ENCODE measurements at places on chromosomes 1 and 21.
A peak's percentile ranks its signal among the peaks of the same experiment; 100 is the strongest.

DNA sequence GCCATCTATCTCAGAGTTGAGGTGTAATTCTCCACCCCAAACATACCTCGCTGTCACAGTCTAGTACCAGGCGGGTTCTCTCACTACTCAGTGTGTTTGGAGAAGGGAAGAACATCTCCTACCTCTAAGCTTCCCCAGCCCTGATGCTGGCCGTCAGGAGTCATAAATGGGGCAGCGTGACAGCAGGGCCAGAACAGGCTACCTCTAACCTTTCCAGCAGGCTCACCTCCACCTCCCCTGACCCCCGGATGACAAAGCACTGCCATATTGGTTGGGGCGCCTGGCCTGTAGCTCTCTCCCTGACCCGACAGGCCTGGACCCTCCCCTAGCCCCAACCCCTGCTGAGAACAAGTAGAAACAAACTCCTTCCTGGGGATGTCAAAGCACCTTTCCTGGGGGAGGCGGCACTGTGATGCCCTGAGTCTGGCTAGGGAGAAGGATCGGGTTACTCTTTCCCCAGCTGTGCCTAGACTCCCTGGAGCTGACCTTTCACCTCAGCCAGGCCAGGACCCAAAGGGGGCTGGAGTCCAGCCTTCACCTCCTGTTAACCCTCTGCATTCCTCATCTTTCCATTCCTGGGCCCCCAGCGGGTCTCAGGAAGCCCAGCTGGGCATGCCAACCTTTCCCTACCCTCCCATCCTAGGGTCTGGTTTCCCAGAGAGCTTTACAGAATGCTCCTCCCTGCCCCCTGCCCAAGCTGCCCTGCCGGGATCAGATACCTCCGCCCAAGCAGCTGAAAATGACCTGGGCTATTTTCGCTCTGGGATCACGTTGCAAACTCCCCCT is 34.2 kb downstream of the AHDC1 start:
- peak; percentile 82 for DNase-seq

DNA sequence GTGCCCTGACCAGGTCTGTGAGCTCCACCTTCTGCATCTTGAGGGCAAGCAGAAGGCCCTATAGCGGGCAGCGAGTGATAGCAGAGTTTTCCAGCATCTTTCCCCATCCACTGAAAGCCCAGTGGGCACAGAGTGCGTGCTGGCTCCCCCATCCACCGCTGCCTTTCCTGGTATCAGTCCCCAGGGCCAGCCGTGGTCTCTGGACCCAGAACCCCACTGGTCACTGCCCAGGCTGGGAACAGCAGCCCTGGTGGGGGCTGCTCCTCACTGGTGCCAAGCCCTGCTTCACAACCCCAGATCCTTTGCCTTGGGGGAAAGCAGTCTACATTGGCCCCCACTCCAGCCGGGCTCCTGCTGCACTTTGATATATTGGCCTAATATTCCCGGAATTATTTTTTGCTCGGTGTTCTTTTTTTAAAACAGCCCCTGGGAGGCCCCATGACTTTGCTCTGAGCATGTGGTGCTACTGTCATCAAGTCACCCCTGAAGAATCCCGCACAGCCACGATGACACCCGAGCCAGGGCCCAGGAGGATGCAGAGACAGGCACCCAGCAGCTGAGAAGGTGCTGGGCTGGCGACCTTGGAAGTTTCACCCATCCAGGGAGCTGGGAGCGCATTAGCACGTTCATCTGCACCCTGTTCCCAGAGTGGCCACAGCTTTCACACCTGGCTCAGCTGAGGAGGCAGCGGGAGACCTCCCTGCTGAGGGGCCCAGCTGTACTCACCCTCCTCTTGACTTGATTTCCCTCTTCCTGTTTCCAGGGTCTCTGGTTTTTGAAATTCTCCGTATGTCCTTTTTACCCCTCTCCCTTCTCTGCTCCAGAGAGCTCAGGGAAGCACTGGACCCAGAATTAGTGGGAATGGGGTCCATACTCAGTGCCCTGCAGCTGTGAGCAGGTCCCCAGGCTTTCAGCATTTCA is 56.9 kb downstream of the KLHDC7A start:
- no peak for DNase-seq

GRCh38 chr1:176517484-176517883 is 54.5 kb downstream of the PAPPA2 start:
- DNase-seq, result peak; percentile 3

DNA sequence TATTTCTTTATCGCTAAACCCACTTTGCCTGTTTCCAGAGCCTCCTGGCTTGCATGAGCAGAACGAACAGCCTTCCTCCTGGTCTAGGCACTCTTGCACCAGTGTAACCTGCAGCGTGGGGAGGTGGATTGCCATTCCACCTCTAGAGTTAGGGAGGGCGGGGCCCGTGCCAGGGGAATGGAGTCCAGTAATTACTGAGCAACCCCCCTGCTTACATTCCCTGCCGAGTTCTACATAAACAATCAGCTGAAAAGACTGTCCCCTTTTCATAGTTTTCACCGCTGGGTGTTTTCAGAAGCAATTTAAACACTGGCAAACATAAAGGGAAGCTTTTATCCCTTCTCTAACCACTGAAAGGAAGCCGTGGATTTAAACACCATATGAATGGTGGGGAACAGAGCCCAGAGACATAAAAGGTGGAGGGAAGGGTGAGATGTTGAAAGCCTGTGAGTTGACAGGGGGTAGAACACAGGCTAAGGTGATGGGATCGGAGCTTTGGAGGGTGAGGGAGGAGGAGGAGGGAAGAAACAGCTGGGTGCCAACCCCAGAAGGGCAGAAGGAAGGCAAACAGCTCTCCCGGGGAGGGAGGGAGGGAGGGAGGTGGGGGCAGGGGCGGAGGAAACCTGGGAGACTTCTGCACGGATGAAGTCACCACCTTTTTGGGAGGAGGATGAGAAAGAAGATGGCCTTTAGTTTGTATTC is 68.0 kb upstream of the WDR26 start:
- DNase-seq, result peak; percentile 46

- peak; percentile 87 for DNase-seq
Measured at GRCh38 chr1:83692524-83693381, 306.2 kb downstream of the TTLL7 start.

GRCh38 chr21:33916200-33916567 is 580 bp upstream of the ATP5PO start:
- no peak for DNase-seq

GRCh38 chr1:205777994-205778393 is 2.7 kb upstream of the RAB29 start:
- no peak for DNase-seq

DNA sequence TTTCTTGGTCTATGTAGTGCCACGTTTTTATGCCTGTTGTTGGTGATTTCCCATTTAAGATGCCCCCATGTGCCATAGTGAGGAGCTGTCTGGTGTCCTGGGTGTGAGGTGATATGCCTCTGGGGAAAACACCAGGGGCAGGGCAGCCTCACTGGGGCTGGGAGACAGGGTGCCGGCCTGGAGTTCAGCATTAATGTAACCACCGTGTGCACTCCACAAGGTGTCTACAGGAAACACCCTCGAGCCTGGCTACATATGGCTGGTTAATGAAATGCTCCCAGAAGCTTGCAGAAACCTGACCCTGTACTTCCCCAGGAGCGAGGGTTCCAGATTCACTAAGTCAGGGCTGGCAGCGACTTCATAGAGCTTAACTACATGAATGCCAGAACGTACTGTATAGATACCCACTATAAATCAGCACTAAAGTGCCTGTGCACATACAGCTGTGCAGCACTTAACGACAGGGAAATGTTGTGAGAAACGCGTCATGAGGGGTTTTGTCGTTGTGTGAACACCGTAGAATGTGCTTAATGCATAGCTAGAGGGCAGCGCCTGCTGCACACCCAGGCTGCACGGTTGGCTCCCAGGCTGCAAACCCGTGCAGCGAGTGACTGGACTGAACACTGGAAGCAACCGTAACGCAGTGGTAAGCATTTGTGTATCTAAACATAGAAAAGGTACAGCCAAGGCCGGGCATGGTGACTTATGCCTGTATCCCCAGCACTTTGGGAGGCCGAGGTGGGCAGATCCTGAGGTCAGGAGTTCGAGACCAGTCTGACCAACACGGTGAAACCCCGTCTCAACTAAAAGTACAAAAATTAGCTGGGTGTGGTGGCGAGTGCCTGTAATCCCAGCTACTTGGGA is 10.4 kb downstream of the TFF2 start:
- DNase-seq, result no peak

DNA sequence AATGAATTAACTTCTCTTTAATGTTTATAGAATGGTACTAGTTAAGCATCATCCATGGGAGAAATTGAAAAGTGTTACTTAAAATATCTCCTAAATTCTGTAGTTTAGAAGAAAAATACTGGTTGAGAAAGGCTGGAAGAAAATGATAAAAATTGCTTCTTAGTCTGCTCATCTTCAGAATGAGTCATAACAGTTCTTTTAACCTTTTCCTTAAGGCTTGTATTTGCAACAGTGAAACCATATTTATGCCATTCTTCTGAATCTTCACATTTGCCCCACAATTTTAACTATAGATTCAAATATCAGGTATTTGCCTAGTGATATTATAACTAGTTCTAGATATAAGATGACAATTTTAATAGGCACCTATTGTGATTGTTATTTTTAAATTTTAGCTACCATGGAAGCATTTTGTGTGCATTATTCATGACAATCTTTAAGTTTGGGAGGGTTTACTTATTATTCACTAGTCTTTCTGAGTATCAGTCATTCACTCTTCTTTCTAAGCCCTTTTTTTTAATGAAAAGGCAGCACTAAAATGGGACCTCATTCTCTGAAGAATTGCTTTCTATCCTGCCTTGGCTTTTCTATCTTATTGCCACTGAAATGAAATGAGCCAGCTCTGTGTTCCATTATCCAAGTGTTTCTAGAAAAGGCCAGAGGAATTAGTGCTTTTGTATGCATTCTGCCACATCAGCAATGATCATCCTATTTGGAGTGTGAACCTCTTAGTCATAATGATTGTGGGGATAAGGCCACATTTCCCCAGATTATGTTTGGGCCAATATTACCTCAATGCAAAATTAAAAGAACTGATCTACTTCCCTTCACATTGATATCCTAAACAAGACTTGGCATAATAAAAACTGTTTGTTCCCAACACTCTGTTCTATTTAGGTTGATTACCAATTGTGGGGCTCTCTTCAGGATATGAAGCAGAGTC is 58.4 kb downstream of the SAMSN1 start:
- DNase-seq, result no peak

DNA sequence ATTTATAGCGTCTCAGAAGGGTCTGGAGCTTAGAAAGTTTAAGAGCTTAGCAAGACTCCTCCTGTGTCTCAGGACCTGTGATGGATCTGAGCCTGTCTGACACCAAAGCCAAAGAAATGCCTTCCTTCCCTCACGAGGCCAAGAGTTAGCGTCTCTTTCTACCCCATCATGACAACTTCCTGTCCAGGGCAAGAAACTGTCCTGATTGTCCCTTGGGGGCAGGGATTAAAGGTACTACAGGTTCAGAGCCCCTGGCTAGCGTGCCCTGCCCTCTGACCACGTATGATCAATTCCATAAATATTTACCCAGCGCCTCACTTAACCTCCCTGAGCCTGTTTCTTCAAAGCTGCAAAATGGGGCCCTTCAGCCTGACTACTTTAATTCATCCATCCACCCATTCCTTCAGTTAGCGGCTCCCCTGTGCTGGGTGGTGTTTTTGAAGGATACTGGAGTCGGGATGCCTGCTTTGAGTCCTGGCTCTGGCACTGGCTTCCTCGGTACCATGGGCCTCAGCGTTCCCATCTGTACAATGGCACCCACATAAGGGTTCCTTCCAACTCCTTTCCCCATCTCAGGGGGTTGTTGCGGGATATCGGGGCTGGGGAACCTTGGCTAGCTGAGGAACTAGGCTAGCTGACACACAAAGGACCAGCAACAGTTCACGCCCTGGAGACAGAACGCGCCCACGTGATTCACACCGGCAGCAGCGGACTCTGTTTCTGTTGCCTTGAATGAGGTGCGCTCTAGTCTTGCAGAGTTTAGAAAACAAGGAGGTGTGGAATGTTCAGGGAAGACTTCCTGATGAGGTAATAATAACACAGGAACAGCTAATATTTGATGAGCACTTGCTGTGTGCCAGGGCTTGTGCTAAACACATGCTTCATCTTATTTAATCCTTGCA is 23.0 kb upstream of the EPHA2 start:
- DNase-seq, result peak; percentile 70

DNA sequence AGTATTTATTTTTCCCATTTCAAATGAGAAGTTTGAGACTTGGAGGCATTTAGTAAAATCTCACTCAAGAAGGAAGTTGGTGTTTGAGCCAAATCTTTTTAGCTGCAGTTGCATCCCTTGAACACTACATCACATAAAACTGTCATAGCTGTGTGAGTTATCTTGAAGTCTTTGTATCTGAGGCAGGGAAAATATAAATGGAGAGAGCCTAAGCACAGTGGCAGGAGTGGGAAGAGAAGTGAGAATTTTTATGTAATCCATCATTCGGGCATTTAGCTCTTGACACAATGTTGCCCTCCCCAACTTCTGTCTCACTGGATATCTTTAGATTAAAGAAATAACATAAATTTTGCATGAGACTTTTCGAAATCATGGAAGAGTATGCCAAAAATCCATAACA is 235.4 kb upstream of the GREM2 start:
- no peak for DNase-seq

- no peak for DNase-seq
Measured at GRCh38 chr1:97895278-97895677, 25.6 kb downstream of the DPYD start.

DNA sequence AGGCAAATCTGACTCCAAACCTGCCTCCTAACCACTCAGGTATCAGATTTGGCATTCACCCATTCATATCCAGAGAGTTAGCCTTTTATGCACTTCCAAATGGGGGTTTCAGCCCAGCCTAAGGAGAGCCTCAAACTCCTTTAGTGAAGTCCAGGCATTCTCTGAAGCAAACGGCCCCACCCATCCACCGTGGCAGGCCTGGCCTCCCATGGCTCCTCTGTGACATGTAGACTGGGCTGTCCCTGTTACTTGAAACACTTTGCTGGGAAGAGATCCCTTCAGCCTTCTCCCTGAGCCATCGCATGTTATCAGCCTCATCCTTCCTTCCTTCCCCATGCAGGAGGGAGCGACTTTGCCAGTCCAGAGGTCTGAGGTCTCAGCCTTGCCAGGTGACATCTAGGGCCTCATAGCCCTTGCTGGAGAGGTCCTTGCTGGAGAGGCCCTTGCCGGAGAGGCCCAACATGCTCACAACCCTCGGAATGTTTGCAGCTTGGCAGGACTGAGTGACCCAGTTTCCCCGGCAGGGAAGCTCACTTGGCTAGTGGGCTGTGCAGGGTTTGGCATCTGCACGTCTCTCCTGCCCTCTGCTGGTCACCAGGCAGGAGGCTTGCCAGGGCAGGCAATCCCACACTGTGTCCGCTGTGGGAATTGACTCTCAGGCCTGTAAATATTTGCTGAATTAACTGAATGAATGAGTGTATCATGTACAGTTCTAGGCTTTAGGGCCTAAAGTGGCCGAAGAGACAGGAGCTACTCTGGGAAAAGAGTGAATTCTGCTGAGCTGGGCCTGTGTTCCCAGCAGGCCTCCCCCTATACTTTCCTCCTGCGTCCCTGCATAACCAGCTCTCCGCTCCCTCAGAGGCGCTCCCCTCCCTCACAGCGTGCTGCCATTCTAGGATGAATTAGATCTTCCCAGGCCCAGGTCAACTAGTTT is 26.7 kb upstream of the RBM15 start:
- DNase-seq, result peak; percentile 82

GRCh38 chr1:237367758-237368157 is 325.8 kb downstream of the RYR2 start:
- DNase-seq, result no peak

- DNase-seq, result no peak
Measured at GRCh38 chr1:77583483-77583882, 99.0 kb downstream of the ZZZ3 start.

GRCh38 chr1:22841860-22842281 is 130.8 kb downstream of the LACTBL1 start:
- no peak for DNase-seq

All from ELF-1 (cell line).